ENCODE measurements at places on chromosomes 2 and 18.

DNA sequence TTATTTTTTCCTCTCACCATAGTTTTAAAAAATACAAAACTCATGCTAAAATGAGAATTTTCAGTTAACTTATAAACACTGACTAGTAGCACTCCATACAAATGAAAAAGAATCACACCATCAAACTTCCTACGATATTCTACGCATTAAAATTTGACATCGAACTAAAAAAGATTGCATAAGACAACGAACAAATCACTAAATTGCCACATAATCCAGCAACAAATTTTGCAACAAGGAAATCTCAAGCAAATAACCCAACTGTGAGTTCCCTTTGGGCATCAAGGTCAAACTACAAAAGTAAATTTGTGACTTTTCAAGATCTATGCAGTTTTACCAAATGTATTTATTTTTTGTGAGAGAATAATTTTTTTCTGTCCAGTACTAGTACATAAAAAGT is 1.5 kb downstream of the MAP3K2 start:
- no peak for DNase-seq

DNA sequence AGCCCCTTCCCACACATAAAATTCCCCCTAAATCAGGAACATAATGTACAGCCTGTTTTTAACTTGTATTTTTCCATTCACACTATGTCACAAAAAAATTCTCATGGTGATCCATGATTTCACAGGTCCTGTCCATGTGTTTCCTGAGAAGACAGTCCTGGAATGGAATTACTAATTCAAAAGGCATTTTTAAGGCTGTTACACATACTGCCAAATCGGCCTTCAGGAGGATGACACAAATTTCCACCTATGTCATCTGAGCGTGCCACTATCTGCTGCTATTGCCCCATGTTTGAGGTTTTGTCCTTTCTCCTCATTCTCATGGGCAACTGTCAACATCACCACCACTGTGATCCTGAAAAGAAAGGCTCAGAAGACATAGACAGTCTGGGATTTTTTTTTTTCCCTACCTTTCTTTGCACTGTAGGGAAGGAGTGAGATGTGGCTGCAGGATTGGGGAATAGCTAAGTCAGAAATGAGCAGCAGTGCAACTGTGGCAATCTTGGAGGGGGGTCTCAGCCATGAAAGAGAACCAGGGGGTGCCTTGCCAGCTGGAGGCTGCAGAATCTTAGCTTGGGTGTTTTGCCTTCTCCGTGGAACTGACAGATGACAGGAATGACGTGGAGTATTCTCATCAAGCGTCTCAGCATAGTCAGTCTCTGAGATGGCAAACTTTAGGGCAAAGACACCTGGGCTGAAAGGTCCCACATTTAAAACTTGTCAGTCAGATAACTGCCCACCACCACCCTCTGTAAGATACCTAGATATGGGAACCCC is 73.4 kb downstream of the MARCHF4 start:
- DNase-seq = peak; percentile 68

DNA sequence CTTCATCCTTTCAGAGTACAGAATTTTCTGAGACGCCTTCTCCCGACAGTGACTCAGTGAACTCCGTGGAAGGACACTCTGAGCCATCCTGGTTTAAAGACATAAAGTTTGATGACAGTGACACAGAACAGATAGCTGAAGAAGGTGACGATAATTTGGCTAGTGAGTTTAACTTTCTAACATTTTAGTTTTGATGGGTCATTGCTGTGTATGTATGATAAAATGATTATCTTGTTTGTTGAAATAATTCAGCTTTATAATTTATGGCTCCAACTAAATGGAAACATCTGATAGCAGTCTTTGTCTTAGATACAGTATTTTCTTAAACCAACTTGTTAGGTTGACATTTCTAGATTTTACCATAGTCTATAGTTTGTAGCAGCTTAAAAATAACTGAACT is 38.1 kb downstream of the PIKFYVE start:
- no peak for DNase-seq

DNA sequence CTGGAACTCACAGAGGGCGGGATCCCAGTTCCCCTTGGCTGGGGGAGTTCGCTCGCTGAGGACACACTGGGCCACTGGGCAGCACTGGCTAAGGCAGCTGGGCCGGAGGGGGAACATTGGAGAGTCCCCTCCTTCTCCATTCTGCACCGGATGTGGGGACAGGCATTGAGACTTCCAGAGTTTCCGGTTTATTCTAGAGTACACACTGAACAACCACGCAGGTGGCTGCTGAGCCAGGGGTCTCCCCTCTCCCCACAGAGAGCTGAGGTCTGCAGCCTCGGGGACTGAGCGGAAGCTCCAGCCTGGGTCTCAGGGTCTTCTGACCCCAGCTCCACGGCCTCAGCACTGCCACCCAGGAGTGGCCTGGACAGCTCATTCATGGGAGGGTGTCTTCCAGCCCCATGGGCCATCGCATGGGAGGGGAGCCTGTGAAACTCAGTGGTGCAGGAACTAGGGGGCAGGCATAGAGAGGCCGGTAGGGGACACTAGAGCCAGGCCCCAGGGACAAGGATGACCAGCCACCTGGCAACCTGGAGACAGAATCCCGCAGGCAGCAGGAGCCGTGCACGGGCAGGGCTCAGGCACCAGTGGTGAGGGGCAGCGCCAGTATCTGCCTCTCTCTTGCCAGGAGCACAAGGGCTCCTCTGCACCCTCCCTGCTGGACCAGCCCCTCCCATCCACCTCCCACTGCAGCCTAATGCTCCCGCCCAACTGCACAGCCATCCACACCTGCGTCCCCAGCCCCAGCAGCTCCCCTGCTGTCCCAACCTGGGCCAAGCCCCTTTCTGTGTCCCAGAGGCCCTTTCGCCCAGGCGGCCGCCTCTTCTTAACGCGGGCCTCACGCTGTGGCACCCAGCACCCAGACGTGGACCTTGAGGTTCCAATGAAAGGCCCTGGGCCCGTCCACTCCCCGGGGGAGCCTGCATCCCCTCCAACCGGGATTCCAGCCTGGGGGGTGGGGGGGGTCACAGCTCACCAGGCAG is 45.1 kb upstream of the GPC1 start:
- DNase-seq = no peak

DNA sequence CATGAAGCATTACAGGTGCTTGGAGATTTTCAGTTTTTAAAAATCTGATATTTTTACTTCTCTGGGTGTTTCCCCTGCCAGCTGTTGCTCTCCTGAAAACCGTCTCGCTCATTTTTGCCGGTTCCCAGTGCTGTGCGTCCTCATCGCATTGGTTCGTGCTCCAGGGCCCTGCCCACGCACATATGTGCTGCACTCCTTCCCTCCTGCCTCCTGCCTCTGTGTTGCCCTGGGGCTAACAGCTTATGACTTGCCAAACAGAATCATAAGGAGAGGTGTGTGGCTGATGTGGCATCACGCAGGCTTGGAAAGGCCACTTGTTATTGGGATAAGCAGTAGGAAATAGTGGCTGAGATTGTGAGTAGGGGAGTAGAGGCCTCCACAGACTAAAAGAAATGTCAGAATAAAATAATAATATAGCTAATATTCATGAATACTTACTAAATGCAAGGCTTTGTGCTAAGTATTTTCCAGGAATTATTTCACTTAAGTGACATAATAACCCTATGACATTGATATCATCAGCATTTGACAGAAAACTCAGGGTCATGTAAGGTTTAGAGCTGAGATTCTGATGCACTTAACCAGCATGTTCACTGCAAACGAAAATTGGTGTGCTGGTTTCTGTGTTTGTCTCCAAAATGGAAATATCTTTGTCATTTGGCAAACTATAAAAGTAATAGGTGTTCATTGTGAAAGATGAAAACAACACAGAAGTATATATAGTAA is 53.5 kb downstream of the SLC4A1AP start:
- DNase-seq = no peak

- DNase-seq = peak; percentile 76
Measured at GRCh38 chr2:157194097-157194688, 63.3 kb upstream of the GALNT5 start.

DNA sequence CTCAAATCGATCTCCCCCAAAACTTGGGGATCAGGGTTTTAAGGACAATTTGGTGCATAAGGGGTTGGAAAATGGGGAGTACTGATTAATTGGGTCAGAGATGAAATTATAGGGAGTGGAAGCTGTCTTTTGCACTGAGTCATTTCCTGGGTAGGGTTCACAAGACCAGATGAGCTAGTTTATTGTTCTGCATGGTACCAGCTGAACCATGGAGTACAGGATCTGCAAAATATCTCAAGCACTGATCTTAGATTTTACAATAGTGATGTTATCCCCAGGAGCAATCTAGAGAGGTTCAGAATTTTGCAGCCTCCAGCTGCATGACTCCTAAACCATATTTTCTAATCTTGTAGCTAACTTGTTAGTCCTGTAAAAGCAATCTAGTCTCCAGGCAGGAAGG is 73.1 kb downstream of the CPO start:
- DNase-seq = peak; percentile 26

DNA sequence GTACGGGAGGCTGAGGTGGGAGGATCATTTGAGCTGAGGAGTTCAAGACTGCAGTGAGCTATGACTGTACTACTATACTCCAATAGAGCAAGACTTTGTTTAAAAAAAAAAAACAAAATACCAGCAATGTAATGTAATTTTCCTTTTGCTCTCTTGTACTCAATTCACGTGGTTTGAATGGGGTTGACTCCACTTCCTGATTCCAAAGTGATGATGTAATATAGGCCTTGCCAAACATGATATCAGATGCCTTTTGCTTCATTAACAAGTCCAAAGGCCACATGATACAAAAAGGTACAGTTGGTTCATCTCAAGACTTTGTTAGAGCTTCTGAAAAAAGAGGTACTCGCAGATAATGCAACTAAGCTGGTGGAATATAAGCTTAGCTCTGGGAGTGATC is 321.8 kb downstream of the ZEB2 start:
- DNase-seq = peak; percentile 64

DNA sequence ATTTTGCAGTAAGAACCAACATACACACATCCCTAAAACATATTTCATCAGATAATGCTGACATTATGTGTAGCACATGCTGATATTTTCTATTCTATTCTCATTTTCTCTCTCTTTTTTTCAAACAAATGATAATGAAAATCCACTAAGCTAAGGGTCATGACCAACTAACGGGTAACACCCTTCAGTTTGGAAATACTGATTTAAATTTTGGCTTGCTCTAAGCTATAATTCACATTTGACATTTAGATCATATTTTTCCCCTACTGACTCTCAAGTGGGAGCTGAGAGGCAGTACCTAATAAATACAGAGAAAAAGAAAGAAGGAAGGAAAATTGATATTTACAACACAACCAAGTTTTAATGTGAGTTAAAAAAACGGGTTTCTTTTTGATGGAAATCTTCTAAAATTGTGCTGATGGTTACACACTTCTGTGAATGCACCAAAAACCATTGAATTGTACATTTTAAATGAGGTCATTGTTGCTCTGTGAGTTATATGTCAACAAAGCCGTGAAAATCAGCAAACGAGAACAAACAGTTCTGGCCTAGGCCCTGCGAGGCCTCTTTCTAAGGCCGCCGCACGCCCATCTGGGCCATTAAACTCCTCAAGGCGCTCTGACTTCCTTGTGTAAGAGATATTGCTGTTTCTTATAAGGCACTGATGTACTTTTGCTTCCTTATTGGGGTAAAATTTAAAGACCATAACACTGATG is 124.2 kb downstream of the GALR1 start:
- no peak for DNase-seq

- peak; percentile 31 for DNase-seq
Measured at GRCh38 chr18:57107140-57107832, 39.6 kb upstream of the BOD1L2 start.

DNA sequence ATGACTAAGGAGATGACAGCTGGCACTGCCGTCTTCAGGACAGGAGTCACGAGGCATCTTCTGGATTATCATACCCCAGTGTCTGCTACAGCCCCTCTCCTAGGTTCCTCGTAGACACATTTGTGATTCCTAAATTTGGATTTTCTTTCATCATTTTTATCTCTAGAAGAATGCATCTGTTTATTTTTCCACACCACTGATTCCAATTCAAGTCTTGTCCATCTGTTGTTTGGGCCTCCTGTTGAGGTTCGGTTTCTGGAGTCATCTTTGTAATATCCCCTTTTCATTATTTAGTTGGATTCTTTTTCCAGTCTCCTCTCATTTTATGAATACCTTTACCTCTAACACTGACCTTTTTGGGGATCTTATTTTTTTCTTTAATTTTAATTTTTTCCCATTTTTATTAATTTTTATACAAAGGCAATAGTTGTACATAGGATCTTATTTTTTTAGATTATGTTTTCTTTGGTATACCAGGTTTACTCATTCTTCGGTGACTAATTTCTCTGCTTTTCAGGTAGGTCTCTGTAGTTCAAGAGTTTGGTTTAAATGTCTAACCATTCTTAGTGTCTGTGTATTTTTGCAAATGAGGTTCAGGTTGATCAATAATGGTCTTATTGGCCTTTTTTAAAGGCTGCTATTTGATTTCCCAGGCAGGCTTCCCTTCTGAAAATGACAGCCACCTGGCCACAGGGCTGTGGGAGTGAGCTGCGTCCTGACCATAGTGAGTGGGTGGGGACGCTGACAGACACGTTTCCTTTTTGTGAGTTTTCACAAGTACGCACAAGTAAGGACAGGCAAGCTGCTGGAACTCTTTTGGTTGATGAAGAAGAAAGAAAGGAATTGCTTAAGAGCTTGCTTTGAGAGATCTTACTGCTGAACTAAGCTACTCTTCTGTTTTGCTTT is 34.5 kb downstream of the FARP2 start:
- no peak for DNase-seq

- DNase-seq = no peak
Measured at GRCh38 chr2:176477336-176477735, 208.1 kb downstream of the MTX2 start.

DNA sequence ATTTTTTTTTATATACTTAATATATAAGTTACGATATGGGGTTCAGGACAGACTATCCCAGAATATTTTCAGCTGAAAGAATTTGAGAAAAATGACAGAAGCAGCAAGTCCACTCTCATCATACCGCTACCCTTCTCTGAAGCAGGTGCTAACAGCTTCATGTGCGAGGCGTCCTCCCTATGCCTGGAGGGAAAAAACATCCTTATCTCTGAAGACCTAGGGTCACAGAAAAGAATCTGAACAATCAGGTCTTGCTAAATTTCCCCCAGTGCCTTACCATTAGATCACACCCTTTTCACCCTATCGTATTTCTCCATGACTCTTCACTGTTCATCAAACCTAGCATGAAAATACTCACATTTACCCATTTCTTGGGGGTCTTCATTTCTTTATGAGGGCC is 51.9 kb upstream of the CREB1 start:
- DNase-seq = no peak

DNA sequence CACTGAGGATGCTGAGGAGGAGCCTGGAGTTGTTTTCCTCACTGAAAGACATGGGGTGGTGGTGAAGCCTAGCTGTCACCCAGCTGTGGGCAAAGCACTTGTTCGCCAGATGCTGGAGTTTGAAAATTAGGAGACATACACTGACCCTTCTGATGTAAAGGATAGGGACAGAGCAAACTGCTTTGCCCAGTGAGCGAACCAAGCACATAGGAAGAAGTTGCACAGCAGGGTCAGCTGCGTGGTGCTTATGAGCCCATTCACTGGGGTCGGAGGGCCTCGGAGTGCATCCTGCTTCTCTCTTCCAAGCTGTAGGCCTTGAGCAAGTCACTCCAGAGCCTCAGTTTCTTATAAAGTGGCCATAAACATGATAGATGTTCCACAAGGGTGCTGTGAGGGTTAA is 50.9 kb downstream of the HK2 start:
- DNase-seq = no peak
